ENCODE measurements at places on chromosomes 2 and 18. TPM values are rescaled to one million over a fixed set of nuclear protein-coding genes. Genes with fewer than 3 reads are reported as not detected.

- no peak for DNase-seq
Measured at GRCh38 chr2:165193178-165193777, 10.6 kb downstream of the SCN3A start.

DNA sequence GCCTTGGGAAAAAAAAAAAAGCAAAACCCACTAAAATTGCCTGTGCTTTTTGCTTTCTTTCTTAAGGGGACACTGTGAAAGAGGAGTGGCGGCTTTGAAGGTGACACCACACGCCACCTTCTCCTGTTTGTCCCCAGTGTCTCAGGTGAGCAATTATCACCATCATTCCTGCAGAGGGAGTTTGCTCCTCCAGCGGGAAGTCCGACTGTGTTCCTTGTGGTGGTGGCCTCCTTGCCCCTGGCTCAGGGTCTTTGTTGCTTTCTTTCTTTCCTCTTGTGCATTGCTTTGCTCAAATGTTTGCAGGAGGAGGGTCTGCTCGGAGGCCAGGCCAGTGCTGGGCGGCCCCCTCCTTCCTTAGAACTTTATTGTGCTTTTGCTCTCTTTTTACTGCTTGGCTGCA is 164.3 kb upstream of the CXCR4 start:
- no peak for DNase-seq

- DNase-seq = no peak
Measured at GRCh38 chr2:155035308-155035707, 336.8 kb downstream of the KCNJ3 start.

- DNase-seq = no peak
Measured at GRCh38 chr18:77765468-77765867, 515.8 kb downstream of the GALR1 start.

GRCh38 chr2:159521272-159521671 is 95.1 kb downstream of the BAZ2B start:
- DNase-seq = no peak

DNA sequence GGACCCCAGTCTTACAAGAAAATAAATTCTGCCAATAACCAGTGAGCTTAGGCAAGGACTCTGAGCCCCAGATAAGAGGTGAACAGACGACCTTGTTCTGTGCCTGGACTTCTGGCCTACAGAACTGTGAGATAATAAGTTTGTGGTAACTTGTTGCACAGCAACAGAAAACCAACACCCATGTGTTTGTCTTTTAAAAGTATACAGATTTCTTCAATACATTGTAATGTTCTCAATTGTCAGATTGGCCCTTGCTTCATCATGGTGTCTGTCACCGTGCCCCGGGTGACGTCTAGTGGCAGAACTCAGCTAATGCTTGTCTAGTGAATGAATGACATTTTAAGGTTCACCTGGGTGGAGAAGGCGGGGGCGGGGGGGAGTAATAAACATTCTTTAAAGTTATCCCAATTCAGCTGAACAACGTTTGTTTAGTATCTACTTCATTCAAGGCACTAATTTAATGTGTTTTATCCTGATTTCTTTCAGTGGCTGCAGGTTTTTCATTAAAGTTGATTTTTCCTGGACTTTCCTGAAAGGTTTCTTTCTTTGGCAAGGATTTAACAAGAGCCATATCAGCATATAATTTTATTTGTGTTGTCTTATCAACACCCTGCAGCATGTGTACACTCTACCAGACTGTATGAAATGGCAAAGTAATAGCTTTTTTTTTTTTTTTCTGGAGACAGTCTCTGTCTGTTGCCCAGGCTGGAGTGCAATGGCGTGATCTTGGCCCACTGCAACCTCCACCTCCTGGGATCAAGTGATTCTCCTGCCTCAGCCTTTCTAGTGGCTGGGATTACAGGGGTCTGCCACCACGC is 123.8 kb upstream of the DLX2 start:
- no peak for DNase-seq

GRCh38 chr2:19351499-19351898 is 6.9 kb downstream of the OSR1 start:
- DNase-seq = no peak

GRCh38 chr2:101569886-101570520 is 95.1 kb upstream of the RFX8 start:
- no peak for DNase-seq

Gene ZNF142
- polyA plus RNA-seq = 21.9 TPM

Gene MERTK
- polyA plus RNA-seq = 1.4 TPM

Gene CXCR4
- 1.8 TPM for polyA plus RNA-seq

Data from psoas muscle (tissue), 8 donors.